ENCODE measurements at places on chromosomes 1 and 21.

DNA sequence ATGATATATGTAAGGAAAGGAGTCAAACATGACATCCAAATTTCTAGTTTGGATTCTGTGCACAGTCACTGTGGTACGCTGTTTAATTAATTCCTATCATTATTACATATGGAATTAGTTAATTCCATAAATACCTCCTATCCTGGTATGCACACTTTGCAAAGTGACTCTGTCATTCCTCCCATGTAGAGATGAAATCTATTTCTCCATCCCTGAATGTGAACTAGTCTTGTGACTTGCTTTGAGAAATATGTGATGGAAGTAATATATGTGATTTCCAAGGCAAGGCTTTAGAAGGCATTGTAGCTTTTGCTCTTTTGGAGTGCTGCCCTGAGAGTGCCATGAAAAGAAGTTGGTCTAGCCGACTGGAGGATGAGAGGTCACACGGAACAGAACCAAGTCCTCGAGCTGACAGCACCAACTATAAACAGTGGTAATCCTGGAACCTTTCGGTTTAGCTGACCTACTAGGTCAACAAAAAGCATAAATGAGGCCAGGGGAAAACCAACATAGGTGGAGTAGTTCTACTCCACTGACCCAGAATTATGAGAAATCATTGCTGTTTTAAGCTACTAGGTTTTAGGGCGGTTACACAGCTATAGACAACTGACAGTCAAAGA, 1.5 kb downstream of the SELENOF start:
- H3K4me3 ChIP-seq, result no peak overlapping the region
- H3K27me3 ChIP-seq, result no peaks in the 10 kb centered on the region
- H3K27ac ChIP-seq, result peak overlapping the region; percentile 33
- peaks cover 36% of the 10 kb centered on the region for H3K36me3 ChIP-seq
- H3K4me1 ChIP-seq, result peaks cover 53% of the 10 kb centered on the region

GRCh38 chr1:8903908-8904650, 25.6 kb upstream of the ENO1 start:
- H3K27me3 ChIP-seq, result no peaks in the 10 kb centered on the region
- peak overlapping the region; percentile 13 for H3K27ac ChIP-seq
- no peak overlapping the region for H3K4me3 ChIP-seq
- H3K36me3 ChIP-seq, result peaks cover 10% of the 10 kb centered on the region
- H3K4me1 ChIP-seq, result peaks cover 68% of the 10 kb centered on the region
- no peak for DNase-seq

DNA sequence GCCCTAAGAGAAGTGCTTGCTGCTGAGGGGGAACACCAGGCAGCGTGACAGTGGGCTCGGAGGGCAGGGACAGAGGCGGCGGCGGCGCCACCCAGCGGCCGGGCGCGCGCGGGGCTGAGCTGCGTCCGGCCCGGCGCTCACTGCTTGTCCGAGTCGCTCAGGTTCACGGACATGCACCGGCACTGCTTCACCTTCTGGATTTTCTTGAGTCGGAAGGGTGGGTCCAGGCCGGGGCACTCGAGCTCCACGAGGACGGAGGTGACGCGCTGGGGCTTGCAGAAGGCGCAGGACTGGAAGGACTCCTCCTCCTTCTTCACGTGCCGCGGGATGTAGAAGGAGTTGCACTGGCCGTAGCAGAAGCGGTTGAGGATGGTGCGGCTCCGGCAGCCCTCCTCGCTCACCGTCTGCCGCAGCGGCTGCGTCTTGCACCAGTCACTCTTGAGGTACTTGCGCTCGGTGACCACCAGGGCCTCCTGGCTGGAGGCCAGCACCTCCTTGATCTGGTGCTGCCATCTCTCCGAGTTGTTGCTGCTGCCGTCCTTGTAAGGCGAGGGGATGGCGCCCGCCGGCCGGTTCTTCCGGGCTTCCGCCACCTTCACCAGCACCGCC, 119.0 kb downstream of the GREM2 start:
- no peak for DNase-seq
- H3K36me3 ChIP-seq, result no peaks in the 10 kb centered on the region
- no peaks in the 10 kb centered on the region for H3K27me3 ChIP-seq
- no peak overlapping the region for H3K4me3 ChIP-seq
- H3K27ac ChIP-seq, result no peak overlapping the region

GRCh38 chr1:163877016-163877415, 555.3 kb downstream of the NUF2 start:
- no peaks in the 10 kb centered on the region for H3K4me1 ChIP-seq
- no peaks in the 10 kb centered on the region for H3K27me3 ChIP-seq
- H3K27ac ChIP-seq, result no peak overlapping the region
- no peak for DNase-seq
- H3K36me3 ChIP-seq, result no peaks in the 10 kb centered on the region
- no peak overlapping the region for H3K4me3 ChIP-seq

DNA sequence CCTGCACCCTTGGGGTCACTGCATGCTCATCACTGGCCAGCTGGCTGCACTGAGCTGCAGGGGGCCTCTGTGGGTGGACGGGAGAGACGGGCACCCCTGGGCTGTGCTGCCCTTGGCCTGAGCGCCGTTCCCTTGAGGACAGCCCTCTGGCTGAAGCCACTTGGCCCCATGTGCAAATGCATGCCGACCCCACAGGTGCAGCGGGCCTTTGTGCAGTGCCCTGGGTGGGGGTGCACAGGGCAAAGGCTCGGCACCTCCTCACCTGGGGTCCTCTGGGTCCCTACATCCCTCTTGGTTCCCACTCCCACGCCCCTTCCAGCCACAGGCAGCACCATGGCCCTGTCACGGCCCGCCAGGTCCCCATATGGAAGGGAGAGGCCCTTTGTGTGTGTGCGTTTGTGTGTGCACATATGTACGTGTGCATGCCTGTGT, 41.3 kb downstream of the COQ8A start:
- H3K4me1 ChIP-seq, result no peaks in the 10 kb centered on the region
- H3K36me3 ChIP-seq, result peaks cover 2% of the 10 kb centered on the region
- DNase-seq, result no peak
- no peak overlapping the region for H3K27ac ChIP-seq
- no peaks in the 10 kb centered on the region for H3K27me3 ChIP-seq
- H3K4me3 ChIP-seq, result no peak overlapping the region

GRCh38 chr1:117541003-117541402, 64.8 kb upstream of the TENT5C start:
- no peaks in the 10 kb centered on the region for H3K27me3 ChIP-seq
- H3K4me1 ChIP-seq, result peaks cover 15% of the 10 kb centered on the region
- no peaks in the 10 kb centered on the region for H3K36me3 ChIP-seq

GRCh38 chr1:208497866-208498541, 253.8 kb upstream of the PLXNA2 start:
- no peak for DNase-seq
- no peaks in the 10 kb centered on the region for H3K4me1 ChIP-seq
- H3K36me3 ChIP-seq, result no peaks in the 10 kb centered on the region
- peaks cover 14% of the 10 kb centered on the region for H3K27me3 ChIP-seq
- H3K27ac ChIP-seq, result no peak overlapping the region

Measured in activated naive CD8-positive, alpha-beta T cell treated with anti-CD3 and anti-CD28 coated beads, Interleukin-2, amount 50 U/mL, for 24 hours (primary cell).